Right atrium auricular region (tissue), 2 donors: ENCODE measurements at places on chromosomes 13 and 19. TPM values are rescaled to one million over a fixed set of nuclear protein-coding genes. Genes with fewer than 3 reads are reported as not detected.

DNA sequence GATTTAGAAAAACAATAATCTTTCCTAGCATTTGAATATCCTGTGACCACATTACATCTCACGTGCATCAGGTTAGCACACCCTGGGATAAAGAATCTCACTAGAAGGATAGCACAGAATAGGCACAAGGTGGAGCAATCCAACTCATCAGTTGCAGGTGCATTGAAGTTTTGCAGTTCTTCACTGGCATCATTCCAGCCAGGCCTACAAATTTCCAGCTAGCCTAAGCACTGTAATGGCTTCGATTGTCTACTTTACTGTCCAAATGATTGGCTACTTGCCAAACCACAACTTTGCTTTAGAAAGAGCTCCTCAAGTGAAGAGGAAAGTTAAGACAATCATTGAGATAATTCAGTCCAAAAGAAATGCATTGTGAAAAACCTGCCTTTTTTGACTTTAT lies 89.5 kb downstream of the SPRY2 start:
- no peaks in the 10 kb centered on the region for H3K27me3 ChIP-seq
- no peak for DNase-seq
- H3K4me3 ChIP-seq, result no peak overlapping the region
- H3K36me3 ChIP-seq, result no peaks in the 10 kb centered on the region
- no peak overlapping the region for H3K27ac ChIP-seq

GRCh38 chr13:50572129-50572528 lies 271.4 kb downstream of the DLEU7 start:
- H3K27ac ChIP-seq, result no peak overlapping the region
- H3K36me3 ChIP-seq, result no peaks in the 10 kb centered on the region
- no peak overlapping the region for H3K4me3 ChIP-seq
- peaks cover 39% of the 10 kb centered on the region for H3K4me1 ChIP-seq
- no peaks in the 10 kb centered on the region for H3K27me3 ChIP-seq

DNA sequence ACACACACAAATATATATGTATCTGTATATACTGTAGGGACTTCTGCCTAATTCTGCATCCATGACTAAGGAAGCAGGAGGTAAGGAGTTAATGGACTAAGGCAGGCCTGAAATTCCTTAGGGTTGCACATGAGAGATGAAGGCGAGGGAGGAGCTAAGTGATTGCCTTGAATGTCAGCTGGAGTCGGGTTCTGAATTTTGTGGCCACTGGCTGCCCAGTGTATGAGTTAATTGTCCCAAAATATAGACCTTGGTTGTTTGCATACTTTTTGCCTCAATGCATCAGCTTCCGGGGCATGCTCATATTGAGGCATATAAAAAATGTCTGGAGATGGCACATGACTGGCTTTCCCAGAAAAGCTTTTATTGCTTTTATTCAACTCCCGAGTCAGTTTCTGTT lies 245.5 kb downstream of the TDRD3 start:
- no peak for DNase-seq
- no peak overlapping the region for H3K27ac ChIP-seq
- H3K4me1 ChIP-seq, result no peaks in the 10 kb centered on the region
- H3K27me3 ChIP-seq, result no peaks in the 10 kb centered on the region

Gene RASIP1
- total RNA-seq, result 22.9 TPM

DNA sequence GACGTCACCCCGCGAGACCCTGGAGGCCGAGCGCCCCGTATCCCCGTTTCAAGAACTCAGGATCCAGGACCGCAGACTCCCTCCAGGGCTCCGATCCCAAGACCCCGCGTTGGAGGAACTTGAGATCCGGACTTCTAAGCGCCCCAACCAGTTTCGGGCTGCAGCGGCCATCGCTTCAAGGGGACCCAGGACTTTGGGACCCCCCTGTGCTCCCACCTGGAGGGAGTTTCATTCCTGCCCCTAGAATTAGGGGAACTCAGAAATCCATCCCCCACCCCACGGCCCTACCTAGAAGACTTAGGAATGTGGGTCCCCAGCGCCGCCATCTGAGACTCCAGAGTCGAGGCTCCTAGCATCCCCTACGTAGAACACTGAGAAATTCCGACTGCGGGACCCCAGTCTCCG lies 400 bp downstream of the PLEKHG2 start:
- peaks cover 28% of the 10 kb centered on the region for H3K36me3 ChIP-seq
- H3K27me3 ChIP-seq, result no peaks in the 10 kb centered on the region
- DNase-seq, result no peak
- H3K27ac ChIP-seq, result peak overlapping the region; percentile 99
- peaks cover 42% of the 10 kb centered on the region for H3K4me1 ChIP-seq

- H3K36me3 ChIP-seq, result peaks cover 92% of the 10 kb centered on the region
- no peaks in the 10 kb centered on the region for H3K4me1 ChIP-seq
- no peak for DNase-seq
- no peaks in the 10 kb centered on the region for H3K27me3 ChIP-seq
Observed at GRCh38 chr19:19650331-19650730, 6.9 kb upstream of the GMIP start.

Gene OR7D2
- total RNA-seq, result not detected

Gene CCNE1
- total RNA-seq, result 4.4 TPM

Gene SMIM44
- not detected for total RNA-seq

Gene ZNF577
- 6.4 TPM for total RNA-seq

Gene CRYL1
- 26.5 TPM for total RNA-seq

GRCh38 chr13:101893021-101893420 lies 440.5 kb downstream of the ITGBL1 start:
- no peaks in the 10 kb centered on the region for H3K27me3 ChIP-seq
- H3K4me3 ChIP-seq, result no peak overlapping the region
- H3K27ac ChIP-seq, result no peak overlapping the region
- no peaks in the 10 kb centered on the region for H3K4me1 ChIP-seq
- no peaks in the 10 kb centered on the region for H3K36me3 ChIP-seq
- no peak for DNase-seq

Gene BCAM
- 102 TPM for total RNA-seq

Gene UGGT2
- total RNA-seq, result 17.3 TPM

DNA sequence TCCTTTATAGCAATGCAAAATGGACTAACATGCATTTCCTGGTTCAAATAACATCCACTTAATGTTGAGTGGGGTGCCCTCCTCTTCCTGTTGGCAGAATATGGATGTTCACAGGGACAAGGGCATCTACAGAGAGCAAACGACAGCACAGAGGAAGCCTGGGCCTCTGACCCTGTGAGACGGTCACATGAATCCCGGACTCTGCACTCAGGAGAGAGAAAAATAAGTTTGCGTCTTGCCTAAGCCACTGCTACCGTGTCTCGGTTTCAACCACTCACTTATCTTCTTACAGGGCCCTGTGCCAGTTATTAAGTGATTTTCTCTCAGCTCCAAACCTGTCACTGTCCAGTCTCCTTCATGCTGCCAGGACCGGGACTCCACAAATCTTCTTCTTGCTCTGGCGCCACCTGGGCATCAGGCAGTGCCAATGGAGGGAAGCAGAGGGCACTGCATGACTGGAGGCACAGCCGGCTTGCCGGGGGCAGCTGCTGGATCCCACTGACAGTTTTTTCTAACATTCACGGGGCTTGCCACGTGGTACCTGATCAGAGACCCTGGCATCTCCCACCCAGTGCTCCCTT lies 11.8 kb downstream of the LIG1 start:
- H3K27me3 ChIP-seq, result no peaks in the 10 kb centered on the region
- no peaks in the 10 kb centered on the region for H3K4me1 ChIP-seq
- no peak for DNase-seq
- H3K4me3 ChIP-seq, result no peak overlapping the region
- H3K36me3 ChIP-seq, result no peaks in the 10 kb centered on the region
- no peak overlapping the region for H3K27ac ChIP-seq

GRCh38 chr19:47757617-47758442 lies 12.5 kb downstream of the NOP53 start:
- H3K4me3 ChIP-seq, result no peak overlapping the region
- peaks cover 63% of the 10 kb centered on the region for H3K36me3 ChIP-seq
- H3K4me1 ChIP-seq, result peaks cover 6% of the 10 kb centered on the region
- H3K27ac ChIP-seq, result peak overlapping the region; percentile 16
- no peak for DNase-seq

DNA sequence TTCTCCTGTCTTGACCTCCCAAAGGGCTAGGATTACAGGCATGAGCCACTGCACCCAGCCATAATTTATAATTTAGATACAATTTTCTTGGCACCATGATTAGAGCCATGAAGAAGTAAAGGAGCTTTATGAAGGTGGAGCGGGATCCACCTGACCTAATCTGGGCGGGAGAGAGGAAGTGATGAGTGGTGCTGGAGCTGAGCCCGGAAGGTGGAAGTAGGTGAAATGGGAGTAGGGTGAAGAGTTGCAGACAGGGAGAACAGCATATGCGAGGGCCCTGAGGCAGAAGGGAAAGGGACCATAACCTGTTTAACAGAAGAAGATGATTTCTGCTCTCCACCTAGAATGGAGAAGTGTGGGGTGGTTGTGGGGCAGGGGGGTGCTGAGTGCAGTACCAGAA lies 4.2 kb downstream of the BLOC1S3 start:
- H3K4me3 ChIP-seq, result no peak overlapping the region
- H3K27me3 ChIP-seq, result no peaks in the 10 kb centered on the region
- no peaks in the 10 kb centered on the region for H3K4me1 ChIP-seq
- no peaks in the 10 kb centered on the region for H3K36me3 ChIP-seq
- H3K27ac ChIP-seq, result no peak overlapping the region

GRCh38 chr13:45353895-45354294 lies 12.9 kb upstream of the TPT1 start:
- DNase-seq, result no peak
- no peak overlapping the region for H3K4me3 ChIP-seq
- H3K36me3 ChIP-seq, result peaks cover 37% of the 10 kb centered on the region
- no peak overlapping the region for H3K27ac ChIP-seq
- no peaks in the 10 kb centered on the region for H3K27me3 ChIP-seq
- no peaks in the 10 kb centered on the region for H3K4me1 ChIP-seq

Gene SCN1B
- 119 TPM for total RNA-seq

Gene PTGIR
- 7.0 TPM for total RNA-seq

DNA sequence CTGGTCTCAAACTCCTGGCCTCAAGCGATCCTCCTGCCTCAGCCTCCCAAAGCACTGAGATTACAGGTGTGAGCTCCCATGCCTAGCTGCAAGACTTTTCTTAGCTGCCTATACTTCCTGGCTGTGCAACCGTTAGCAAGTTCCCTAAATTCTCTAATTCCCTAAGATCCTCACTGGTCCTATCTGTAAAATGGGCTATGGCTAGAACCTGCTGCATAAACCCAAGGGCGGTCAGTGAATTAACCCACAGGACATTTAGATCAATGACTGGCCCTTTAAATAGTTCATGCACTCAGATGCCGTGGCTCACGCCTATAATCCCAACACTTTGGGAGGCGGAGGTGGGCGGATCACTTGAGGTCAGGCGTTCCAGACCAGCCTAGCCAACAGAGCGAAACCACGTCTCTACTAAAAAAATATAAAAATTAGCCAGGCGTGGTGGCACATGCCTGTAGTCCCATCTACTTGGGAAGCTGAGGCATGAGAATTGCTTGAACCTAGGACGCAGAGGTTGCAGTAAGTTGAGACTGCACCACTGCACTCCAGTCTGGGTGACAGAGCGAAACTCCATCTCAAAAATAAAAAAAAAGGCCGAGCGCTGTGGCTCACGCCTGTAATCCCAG lies 4.1 kb upstream of the C19orf53 start:
- no peaks in the 10 kb centered on the region for H3K27me3 ChIP-seq
- no peaks in the 10 kb centered on the region for H3K4me1 ChIP-seq
- peaks cover 8% of the 10 kb centered on the region for H3K36me3 ChIP-seq
- H3K27ac ChIP-seq, result no peak overlapping the region
- DNase-seq, result no peak

Gene CYP2A13
- total RNA-seq, result not detected

DNA sequence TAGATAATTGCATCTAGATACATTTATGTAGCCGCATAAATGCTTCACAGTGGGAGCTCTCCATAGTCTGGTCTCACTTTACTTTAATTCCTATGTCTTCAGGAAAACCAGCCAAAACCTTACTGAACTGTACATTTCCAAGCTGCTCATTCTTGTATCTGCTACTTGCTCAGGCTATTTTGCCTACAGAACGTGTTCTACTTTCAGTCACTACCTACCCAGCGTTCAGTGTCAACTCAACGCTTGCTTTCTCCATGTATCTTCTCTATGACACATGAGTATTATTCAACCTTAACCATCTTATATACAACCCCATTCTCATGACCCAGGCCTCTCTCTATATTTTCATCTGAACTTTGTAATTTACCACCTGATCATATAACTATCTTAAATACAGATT lies 101.9 kb downstream of the KLF12 start:
- H3K27me3 ChIP-seq, result no peaks in the 10 kb centered on the region
- DNase-seq, result no peak
- no peak overlapping the region for H3K4me3 ChIP-seq
- no peak overlapping the region for H3K27ac ChIP-seq

DNA sequence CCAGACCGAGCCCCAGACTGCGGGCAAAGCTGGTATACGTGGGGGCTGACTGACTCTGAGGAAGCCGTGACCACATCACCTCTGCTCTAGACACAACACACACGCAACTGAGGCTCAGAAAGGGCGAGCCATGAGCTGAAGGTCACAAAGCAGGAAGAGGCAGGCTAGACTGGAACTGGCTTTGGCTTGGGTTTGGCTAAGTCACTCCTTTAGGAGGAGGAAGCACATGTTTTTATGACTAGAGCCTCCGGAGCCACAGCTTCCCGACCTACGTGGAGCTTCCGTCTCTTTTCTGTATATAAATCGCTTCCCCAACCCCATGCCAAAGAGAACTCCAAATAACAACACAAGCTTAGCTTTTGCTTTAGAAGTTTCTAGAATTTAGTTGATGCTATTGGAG lies 48.0 kb downstream of the RFX2 start:
- peak overlapping the region; percentile 91 for H3K27ac ChIP-seq
- H3K36me3 ChIP-seq, result no peaks in the 10 kb centered on the region
- no peaks in the 10 kb centered on the region for H3K27me3 ChIP-seq
- peak; percentile 88 for DNase-seq
- no peak overlapping the region for H3K4me3 ChIP-seq

Gene LAIR1
- 4.2 TPM for total RNA-seq

DNA sequence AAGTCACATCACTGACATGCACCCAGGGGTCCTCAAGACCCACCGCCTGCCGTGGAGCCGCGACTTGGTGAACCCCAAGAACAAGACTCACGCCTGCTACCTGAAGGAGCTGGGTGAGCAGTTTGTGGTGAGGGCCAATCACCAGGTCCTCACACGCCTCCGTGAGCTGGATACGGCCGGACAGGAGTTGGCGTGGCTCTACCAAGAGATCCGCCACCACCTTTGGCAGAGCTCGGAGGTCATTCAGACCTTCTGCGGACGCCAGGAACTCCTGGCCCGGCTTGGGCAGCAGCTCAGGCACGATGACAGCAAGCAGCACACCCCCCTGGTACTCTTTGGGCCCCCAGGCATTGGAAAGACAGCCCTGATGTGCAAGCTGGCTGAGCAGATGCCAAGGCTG lies 29.7 kb downstream of the NWD1 start:
- DNase-seq, result no peak
- no peaks in the 10 kb centered on the region for H3K27me3 ChIP-seq
- H3K4me3 ChIP-seq, result no peak overlapping the region
- no peak overlapping the region for H3K27ac ChIP-seq

DNA sequence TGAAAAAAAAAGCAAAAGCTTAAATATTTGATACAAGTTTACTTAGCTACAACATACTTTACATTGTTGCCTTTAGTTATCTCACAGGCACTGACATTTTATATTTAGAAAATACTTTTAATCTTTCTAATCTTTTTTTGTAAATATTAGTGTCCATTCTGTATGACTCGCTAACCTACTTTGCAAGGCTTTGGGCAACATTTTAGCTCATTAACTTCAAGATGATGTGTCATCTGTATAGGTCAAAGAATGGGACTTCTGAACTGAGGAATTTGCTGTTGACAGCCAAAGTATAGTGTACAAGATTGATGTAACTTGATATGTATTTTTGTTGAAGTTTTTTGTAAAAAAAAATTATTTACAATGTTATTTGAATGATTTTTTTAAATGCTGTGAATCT lies 2.7 kb upstream of the C1QTNF9 start:
- H3K36me3 ChIP-seq, result peaks cover 10% of the 10 kb centered on the region
- no peak overlapping the region for H3K4me3 ChIP-seq
- no peak for DNase-seq
- no peaks in the 10 kb centered on the region for H3K4me1 ChIP-seq
